ENCODE measurements at places on chromosomes 5 and 9.

DNA sequence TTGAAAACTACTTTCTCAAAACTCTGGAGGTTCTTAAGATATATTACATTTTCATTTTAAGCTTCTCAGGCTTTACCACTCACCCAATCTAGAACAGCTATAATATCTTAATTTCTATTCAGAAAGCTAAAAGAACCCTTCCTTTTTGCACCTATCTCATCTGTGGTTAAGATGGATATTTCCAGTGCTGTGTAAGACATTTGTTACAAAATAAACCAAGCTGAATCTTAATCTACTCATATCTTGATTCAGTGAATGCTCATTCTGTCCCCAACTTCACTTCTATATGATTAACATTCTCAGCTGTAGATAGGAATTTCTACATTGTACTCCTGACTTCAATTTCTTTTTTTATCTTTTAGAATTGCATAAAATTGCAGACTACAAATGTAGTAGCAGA lies 15.0 kb downstream of the ABHD17B start:
- DNase-seq: no peak

- DNase-seq: no peak
Observed at GRCh38 chr5:6455571-6456200, 7.0 kb downstream of the UBE2QL1 start.

DNA sequence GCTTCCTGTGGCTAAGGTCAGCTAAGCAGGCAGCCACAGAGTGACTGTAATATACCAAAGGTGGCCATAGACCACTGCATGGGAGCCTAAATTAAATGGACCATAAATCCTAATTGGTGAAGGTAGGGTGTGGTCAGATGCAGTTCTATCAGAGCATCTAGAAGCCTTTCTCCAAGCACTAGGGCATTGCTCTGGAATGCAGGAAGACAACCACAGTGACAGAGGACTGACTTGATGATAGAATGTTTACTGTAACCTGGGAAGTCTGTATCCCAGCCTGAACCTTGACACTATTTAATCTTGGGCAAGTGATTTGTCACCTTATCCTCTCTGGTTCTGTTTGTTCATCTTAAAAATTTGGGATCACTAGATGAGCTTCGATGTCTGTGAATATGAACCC lies 2.3 kb downstream of the FBXO38 start:
- DNase-seq: no peak

DNA sequence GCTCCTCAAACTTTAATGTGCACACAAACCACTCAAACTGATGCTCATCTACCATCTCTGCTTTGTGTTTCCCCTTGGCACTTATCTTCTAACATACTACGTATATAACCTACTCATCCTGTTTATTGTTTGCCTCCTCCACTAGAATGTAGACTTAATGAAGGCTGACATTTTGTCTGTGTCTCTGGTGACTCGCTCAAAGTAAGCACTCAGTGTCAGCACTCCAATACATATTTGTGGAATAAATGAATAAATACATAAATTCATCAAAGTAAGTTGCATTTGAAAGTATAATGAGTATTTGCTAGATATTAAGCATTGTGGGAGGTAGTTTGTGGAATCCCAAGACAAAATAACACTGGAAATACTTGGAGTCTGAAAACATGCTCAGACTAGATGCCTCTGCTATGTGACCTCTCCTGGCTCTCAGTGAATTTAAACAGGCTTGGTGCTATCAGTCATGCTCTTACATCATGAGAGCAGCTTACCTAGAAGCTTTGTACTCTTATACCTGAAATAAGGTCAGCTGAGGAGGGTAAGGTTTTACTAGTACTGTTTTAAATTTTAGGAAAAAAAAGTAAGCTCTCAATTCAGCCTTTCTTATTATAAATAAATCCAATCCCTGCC lies 37.0 kb upstream of the RANBP6 start:
- no peak for DNase-seq

DNA sequence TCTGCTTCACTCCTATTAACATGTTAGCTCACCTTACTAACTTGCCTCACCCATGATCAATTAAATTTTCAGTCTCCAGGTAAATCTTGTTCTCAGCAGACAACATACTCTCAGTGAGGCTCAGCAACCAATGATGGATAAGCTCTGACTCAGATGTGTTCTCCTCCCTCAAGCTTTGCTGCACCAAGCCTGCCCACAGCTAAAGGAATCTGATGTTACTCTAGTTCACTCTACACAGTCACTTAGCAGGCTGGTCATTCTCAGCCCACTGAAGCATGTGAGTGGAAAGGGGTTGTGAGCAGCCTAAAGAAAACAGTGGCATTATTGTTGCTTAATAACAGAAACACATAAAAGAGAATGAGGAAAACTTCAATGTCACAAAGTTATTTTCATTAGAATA lies 37.3 kb upstream of the CTNND2 start:
- DNase-seq: no peak

DNA sequence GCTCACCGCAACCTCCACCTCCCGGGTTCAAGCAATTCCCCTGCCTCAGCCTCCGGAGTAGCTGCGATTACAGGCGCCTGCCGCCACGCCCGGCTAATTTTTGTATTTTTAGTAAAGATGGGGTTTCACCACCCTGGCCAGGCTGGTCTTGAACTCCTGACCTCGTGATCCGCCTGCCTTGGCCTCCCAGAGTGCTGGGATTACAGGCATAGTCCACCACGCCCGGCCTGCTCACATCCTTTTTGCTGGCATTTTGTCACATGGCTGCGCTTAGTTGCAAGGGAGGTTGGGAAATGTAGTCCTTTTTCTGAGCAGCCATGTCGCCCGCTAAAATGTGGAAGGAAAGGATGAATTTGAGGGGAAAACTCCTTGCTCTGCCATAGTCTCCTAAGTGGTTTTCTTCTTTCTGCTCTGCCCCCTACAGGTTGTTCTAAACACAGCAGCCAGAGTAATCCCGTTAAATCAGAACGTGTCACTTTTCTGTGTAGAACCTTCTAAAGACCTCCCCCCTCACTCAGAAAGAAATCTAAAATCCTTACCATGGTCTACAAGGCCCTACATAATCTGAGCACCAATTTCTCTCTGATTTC lies 57.8 kb upstream of the HSPA9 start:
- peak; percentile 91 for DNase-seq

- no peak for DNase-seq
Observed at GRCh38 chr5:168307022-168307421, 15.6 kb downstream of the WWC1 start.

- DNase-seq: no peak
Observed at GRCh38 chr9:68454579-68455334, 85.9 kb downstream of the TMEM252 start.

- peak; percentile 14 for DNase-seq
Observed at GRCh38 chr5:55601204-55601618, 66.4 kb upstream of the PLPP1 start.

DNA sequence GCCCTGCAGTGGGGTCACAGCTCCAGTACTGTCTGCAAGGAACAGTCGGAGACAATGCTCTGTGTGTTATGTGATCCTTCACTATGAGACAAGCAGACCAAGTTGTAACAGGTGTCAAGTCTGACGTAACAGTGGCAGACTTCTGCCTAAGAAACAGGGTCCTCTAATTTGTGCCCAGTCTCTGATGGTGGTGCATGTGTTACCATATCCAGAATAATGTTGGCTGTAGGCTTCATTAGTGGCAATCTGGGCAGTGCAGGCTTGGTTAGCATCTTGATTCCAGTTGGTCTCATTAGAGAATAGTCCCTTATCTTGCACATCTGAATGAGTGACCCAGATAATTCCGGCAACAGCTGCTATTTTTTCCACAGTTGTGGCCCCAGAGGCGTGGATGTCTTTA lies 33.8 kb downstream of the ZNF131 start:
- no peak for DNase-seq

DNA sequence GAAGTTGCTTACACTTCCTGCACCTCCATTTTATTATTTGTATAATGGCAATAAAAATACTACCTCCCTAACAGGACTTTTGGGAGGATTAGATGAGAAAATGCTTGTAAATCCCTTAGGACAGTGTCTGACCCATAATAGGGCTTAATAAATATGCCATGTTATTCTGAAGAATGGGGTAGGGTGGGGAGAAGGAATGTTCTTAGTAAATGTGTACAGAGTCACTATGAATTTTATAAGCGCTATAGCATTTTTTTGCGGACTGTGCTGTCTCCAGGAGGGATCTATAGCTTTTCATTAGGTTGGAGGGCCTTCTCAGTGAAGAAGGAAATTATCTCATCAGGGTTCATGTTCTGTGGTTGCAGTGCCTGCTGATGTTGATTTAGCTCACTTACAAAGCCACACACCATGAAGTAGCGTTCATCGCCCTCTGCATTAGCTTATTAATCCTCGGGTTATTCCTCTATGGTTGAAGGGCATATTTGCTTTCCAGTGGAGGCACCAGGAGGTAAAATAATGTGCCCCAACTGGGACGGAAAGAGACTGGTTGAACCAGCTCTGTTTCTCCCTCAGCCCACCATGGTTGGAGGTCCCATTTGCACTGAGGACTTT lies 497.1 kb downstream of the ARHGEF28 start:
- DNase-seq: no peak

GRCh38 chr9:123724211-123724796 lies 205.6 kb downstream of the DENND1A start:
- DNase-seq: peak; percentile 41

DNA sequence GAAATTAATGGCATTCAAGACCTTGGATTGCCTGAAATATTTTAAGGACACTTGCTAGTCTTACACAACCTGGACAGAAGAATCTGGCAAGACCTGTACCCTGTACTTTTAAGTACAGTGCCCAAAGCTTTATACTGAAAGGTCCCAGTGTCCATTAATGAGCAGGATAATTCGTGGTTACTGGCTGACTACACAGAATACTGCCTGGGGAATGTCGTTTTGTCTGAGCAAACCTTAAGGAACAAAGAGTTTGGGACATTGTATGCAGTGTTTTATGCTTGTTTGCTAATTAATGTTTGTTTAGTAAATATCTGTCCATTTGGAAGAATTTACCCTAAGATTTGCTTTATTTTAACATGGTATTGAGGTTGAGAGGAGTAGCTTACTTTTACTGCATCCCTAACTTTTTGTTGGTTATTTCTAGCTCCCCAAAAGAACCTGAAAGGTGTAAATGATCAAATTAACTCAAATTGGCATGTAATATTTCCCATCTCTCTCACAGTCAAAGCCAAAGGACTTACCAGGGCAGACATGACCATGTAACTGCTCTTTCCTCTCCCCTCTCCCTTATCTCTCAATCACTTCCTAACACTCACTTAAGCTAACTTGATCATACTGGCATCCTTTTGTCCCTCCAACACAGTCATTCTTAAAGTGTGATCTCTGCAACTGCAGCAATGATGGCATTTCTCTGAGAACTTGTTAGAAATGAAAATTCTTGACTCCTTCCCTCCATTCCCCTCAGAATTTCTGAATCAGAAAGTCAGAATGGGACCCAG lies 15.7 kb downstream of the RANBP3L start:
- DNase-seq: no peak

- DNase-seq: peak; percentile 84
Observed at GRCh38 chr5:170293273-170293672, 4.3 kb downstream of the LCP2 start.

- DNase-seq: no peak
Observed at GRCh38 chr9:99103054-99103895, 1.6 kb upstream of the TGFBR1 start.

DNA sequence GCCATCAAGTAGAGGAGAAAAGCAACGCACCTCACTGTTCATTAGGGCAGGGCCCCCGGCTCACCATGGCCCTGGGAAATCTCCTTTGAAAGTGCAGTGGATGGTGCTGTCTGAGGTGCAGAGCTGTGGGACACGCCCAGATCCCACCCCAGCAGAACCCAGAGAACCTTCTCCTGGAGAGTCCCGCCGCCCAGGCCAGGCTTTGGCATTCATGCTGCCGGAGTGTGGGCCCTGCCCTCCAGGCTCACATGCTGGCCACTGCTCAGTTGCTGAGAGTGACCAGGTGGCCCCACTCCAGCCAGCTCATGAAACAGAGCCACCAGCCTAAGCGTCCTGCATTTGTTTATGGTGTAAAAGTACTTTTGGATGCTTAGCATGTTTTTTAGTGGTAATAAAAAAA lies 23.8 kb upstream of the LRRC14B start:
- DNase-seq: no peak

- DNase-seq: no peak
Observed at GRCh38 chr5:150309101-150309885, 6.6 kb upstream of the ARSI start.

GRCh38 chr9:20526500-20527319 lies 95.6 kb downstream of the MLLT3 start:
- no peak for DNase-seq

Data from inflammatory macrophage (primary cell).